ENCODE measurements at places on chromosomes 16 and 17.

- no peak overlapping the region for H3K27ac ChIP-seq
- H3K27me3 ChIP-seq, result no peaks in the 10 kb centered on the region
- H3K4me1 ChIP-seq, result no peaks in the 10 kb centered on the region
- H3K4me3 ChIP-seq, result no peak overlapping the region
- no peaks in the 10 kb centered on the region for H3K36me3 ChIP-seq
Observed at GRCh38 chr16:78869492-78869891, 731.0 kb downstream of the MAF start.

DNA sequence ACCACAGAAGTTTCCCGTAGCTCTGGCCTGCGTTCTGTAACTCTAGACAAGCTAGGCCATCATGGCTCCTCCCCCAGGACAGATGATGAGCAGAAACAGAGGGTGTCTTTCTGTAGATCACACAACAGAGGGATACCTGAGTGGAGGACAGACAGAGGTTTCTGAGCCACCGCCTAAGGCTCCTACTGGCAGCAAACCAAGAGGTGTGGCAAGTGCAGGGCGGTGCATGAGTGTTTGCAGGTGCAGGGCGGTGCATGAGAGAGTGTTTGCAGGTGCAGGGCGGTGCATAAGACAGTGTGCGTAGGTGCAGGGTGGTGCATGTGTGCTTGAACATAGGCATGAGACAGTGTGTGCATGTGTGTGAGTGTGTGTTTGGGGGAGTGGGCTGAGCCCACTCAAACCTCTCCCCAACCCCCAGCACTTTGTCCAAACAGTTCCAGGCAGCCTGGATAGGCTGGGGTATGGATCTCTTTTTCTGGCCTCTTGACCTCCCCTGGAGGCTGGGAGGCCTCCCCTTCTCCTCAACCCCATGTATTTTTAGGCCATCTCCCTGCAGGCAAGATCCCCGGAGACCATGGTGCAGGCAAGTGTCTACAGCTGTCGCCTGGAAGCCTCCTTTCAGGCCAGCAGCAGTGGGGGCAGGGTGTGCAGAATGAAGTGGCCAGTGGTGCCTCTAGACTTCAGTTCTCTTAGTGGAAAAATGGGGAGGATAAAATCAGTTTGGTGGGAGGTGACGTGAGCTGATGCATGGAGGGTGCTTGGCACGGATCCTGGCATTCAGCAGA is 53.4 kb upstream of the CBX4 start:
- no peaks in the 10 kb centered on the region for H3K4me1 ChIP-seq
- no peak overlapping the region for H3K27ac ChIP-seq
- no peaks in the 10 kb centered on the region for H3K36me3 ChIP-seq
- no peak overlapping the region for H3K4me3 ChIP-seq
- H3K27me3 ChIP-seq, result peaks cover 12% of the 10 kb centered on the region

DNA sequence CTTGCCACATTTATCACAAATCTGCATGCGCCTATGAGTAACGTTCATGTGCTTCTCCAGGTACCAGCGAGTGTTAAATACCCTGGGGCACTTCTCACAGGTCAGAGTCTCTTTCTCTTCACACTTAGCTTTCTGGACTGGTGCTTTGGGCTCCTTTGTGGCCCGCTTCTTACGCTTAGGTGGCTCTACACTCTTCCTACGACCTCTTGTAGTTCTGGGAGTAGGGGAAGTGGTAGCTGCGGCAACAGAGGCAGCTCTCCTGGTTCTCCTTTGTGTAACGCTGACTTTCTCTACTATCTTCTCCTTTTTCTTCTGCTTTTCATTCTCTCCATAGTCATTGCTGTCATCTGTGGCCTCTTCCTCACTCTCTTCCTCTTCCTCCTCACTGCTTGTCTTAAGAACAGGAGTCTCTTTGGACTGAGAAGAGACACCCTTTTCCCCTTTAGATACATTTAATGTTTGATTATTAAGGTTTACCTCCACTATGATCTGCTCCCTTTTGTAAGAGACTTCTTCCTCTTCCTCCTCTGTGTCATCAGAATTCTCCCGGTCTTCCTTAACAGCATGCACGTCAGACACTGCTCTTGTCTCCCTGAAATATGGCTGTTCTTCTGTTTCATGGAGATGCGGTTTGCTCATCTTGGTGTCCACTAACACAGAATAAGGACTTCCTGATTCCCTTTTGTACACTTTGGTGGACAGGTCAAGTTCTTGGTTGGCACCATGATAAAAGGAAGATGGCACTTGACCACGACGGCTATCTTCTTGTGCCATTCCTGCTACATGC is 45.0 kb downstream of the ZNF652 start:
- peaks cover 26% of the 10 kb centered on the region for H3K36me3 ChIP-seq
- no peak overlapping the region for H3K4me3 ChIP-seq
- H3K4me1 ChIP-seq, result peaks cover 33% of the 10 kb centered on the region
- DNase-seq, result no peak
- H3K27ac ChIP-seq, result peak overlapping the region; percentile 22

GRCh38 chr17:29115961-29116803 is 64.0 kb downstream of the MYO18A start:
- no peak overlapping the region for H3K4me3 ChIP-seq
- peak; percentile 58 for DNase-seq
- H3K27me3 ChIP-seq, result no peaks in the 10 kb centered on the region
- H3K36me3 ChIP-seq, result peaks cover 24% of the 10 kb centered on the region

GRCh38 chr16:29712809-29713208 is 33.0 kb downstream of the C16orf54 start:
- peaks cover 16% of the 10 kb centered on the region for H3K4me1 ChIP-seq
- peaks cover 3% of the 10 kb centered on the region for H3K27me3 ChIP-seq
- no peak overlapping the region for H3K27ac ChIP-seq

- H3K4me3 ChIP-seq, result peak within 1 kb of the TSS; percentile 97
- no peaks in the 10 kb centered on the region for H3K27me3 ChIP-seq
- H3K4me1 ChIP-seq, result peaks cover 51% of the 10 kb centered on the region
- H3K36me3 ChIP-seq, result peaks cover 66% of the 10 kb centered on the region
Observed at GRCh38 chr17:45221081-45222013, at the start of gene FMNL1. Gene FMNL1, plus strand, starts transcription at chr17:45221885. Its CDS starts 240 bp downstream, at chr17:45222125.

- H3K4me1 ChIP-seq, result no peaks in the 10 kb centered on the region
- peaks cover 2% of the 10 kb centered on the region for H3K27me3 ChIP-seq
- no peaks in the 10 kb centered on the region for H3K36me3 ChIP-seq
- DNase-seq, result no peak
- H3K27ac ChIP-seq, result no peak overlapping the region
Observed at GRCh38 chr16:68499006-68499405, 40.1 kb upstream of the ZFP90 start.

- H3K4me1 ChIP-seq, result peaks cover 15% of the 10 kb centered on the region
- peak; percentile 95 for DNase-seq
- peak within 1 kb of the TSS; percentile 96 for H3K27ac ChIP-seq
- no peaks in the 10 kb centered on the region for H3K27me3 ChIP-seq
- H3K36me3 ChIP-seq, result no peaks in the 10 kb centered on the region
Observed at GRCh38 chr16:234468-235305, at the start of gene FAM234A. Gene FAM234A, plus strand, starts transcription at chr16:234821. Its CDS starts 19,593 bp downstream, at chr16:254414.

- H3K27ac ChIP-seq, result peak overlapping the region; percentile 71
- H3K27me3 ChIP-seq, result no peaks in the 10 kb centered on the region
- H3K36me3 ChIP-seq, result peaks cover 9% of the 10 kb centered on the region
- no peak overlapping the region for H3K4me3 ChIP-seq
Observed at GRCh38 chr16:89295071-89295900, 77.8 kb downstream of the ZNF778 start.

GRCh38 chr17:81829858-81830257 is 3.2 kb downstream of the MCRIP1 start:
- no peak overlapping the region for H3K27ac ChIP-seq
- no peak overlapping the region for H3K4me3 ChIP-seq
- peaks cover 20% of the 10 kb centered on the region for H3K4me1 ChIP-seq
- no peaks in the 10 kb centered on the region for H3K27me3 ChIP-seq

- no peak overlapping the region for H3K27ac ChIP-seq
- H3K27me3 ChIP-seq, result peaks cover 11% of the 10 kb centered on the region
- H3K4me3 ChIP-seq, result no peak overlapping the region
Observed at GRCh38 chr17:81176666-81177065, 10.6 kb upstream of the AATK start.

DNA sequence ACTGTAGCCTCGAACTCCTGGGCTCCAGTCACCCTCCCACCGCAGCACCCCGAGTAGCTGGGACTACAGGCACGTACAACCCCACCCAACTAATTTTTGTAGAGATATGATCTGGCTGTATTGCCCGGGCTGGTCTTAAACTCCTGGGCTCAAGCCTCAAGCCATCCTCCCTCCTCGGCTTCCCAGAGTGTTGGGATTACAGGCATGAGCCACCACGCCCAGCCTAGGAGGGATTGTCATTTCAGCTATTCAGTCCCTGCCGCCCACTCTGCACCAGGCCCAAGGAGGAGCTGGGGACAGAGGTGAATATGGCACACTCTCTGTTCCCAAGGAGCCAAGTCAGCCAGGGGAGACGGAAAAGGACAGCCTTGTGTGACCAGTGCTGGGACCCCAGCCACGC is 256.2 kb downstream of the PARN start:
- H3K36me3 ChIP-seq, result no peaks in the 10 kb centered on the region
- no peak overlapping the region for H3K4me3 ChIP-seq
- no peaks in the 10 kb centered on the region for H3K27me3 ChIP-seq
- H3K27ac ChIP-seq, result no peak overlapping the region
- peaks cover 4% of the 10 kb centered on the region for H3K4me1 ChIP-seq
- no peak for DNase-seq

GRCh38 chr17:57086069-57086930 is 1.3 kb downstream of the AKAP1 start:
- no peaks in the 10 kb centered on the region for H3K36me3 ChIP-seq
- peak overlapping the region; percentile 86 for H3K27ac ChIP-seq
- DNase-seq, result peak; percentile 20
- peak overlapping the region; percentile 81 for H3K4me3 ChIP-seq
- peaks cover 44% of the 10 kb centered on the region for H3K4me1 ChIP-seq
- no peaks in the 10 kb centered on the region for H3K27me3 ChIP-seq

- H3K36me3 ChIP-seq, result no peaks in the 10 kb centered on the region
- no peak for DNase-seq
- H3K27me3 ChIP-seq, result no peaks in the 10 kb centered on the region
- H3K27ac ChIP-seq, result no peak overlapping the region
Observed at GRCh38 chr16:62201911-62202310, 165.7 kb upstream of the CDH8 start.

- H3K27me3 ChIP-seq, result no peaks in the 10 kb centered on the region
- no peaks in the 10 kb centered on the region for H3K4me1 ChIP-seq
- H3K4me3 ChIP-seq, result no peak overlapping the region
- no peak for DNase-seq
- H3K36me3 ChIP-seq, result no peaks in the 10 kb centered on the region
Observed at GRCh38 chr16:1458336-1458976, 14.1 kb upstream of the CCDC154 start.

DNA sequence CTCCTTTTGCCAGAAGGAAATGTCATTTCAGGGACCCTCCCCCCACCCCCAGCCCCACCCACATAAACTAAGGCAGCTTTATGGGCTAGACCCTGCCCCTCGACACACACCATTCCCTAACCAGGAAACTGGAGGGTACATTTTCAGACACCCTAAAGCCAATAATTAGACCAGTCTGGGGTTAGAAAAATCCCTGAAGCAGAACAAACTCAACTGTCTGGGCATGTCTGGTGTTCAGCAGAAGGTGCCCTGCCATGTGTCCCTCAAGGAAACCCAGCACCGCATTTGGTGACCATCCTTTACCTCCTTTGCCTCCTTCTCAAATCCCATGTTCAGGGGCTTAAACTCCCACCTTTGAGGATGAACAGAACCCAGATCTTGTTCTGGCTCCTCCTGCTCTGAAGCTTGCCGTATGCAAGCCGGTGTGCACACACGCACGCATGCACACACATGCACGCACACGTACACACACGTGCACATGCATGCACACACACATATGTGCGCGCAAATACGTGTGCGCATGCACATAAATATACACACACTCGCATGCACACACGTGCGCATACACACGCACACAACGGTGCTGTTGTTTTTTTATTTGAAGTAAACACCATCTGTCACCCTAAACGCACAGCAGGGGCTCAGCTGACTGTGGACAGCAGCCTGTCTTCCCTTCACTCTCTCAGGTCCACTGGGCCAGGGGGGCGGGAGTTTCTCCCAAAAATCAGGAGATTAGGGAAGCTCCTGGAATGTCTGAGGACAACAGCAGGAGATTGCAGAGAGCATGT is 156.8 kb upstream of the TNRC6C start:
- peaks cover 23% of the 10 kb centered on the region for H3K27me3 ChIP-seq
- H3K4me1 ChIP-seq, result no peaks in the 10 kb centered on the region
- no peak overlapping the region for H3K4me3 ChIP-seq
- no peak overlapping the region for H3K27ac ChIP-seq
- no peak for DNase-seq

GRCh38 chr17:45150911-45151809 is 2.9 kb downstream of the HEXIM1 start:
- H3K27ac ChIP-seq, result peak overlapping the region; percentile 82
- DNase-seq, result no peak
- H3K27me3 ChIP-seq, result no peaks in the 10 kb centered on the region
- peaks cover 44% of the 10 kb centered on the region for H3K4me1 ChIP-seq
- peaks cover 17% of the 10 kb centered on the region for H3K36me3 ChIP-seq
- H3K4me3 ChIP-seq, result peak overlapping the region; percentile 98

DNA sequence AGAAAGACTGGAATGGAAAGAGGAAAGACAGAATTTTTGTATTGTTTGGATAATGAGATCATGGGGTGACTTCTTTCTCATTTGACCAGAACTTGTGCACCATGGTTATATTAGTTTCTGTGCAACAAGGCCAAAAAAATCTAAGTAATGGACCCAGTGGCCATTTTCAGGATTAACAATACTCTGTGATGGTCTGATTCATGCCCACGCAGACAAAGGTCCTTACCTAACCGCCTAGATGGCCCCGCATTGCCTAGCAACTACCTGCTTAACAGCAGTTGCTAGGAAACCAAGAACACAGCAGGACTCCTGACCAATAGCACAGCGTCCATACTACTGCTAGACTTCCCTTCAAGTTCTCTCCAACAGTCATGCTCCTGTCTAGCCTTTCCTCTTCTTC is 22.4 kb downstream of the MIS12 start:
- peaks cover 44% of the 10 kb centered on the region for H3K36me3 ChIP-seq
- H3K27ac ChIP-seq, result no peak overlapping the region
- peaks cover 22% of the 10 kb centered on the region for H3K4me1 ChIP-seq
- DNase-seq, result no peak
- H3K27me3 ChIP-seq, result no peaks in the 10 kb centered on the region

GRCh38 chr16:73418051-73418450 is 370.1 kb upstream of the ZFHX3 start:
- H3K36me3 ChIP-seq, result no peaks in the 10 kb centered on the region
- no peak overlapping the region for H3K4me3 ChIP-seq
- no peaks in the 10 kb centered on the region for H3K4me1 ChIP-seq
- no peak for DNase-seq
- H3K27ac ChIP-seq, result no peak overlapping the region

DNA sequence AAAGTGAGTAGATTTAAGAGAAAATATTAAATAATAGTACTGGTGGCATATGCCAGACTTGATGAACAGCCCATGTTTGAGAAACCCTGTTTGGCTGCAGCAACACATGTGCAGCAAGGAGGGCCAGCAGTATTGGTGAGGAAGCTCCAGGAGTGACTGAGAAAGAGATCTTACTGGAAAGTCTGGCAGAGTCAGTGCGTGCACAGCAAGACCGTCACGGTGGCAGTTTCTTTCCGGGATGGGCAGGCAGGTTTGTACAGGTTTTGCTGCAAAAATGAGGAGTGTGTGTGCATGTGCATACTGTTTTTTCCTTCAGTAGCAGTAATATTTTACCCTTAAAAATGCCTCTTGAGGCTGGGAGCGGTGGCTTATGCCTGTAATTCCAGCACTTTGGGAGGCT is 41.4 kb downstream of the KSR1 start:
- no peak for DNase-seq
- H3K27me3 ChIP-seq, result no peaks in the 10 kb centered on the region
- H3K4me3 ChIP-seq, result no peak overlapping the region
- H3K27ac ChIP-seq, result no peak overlapping the region
- no peaks in the 10 kb centered on the region for H3K4me1 ChIP-seq

- peaks cover 58% of the 10 kb centered on the region for H3K36me3 ChIP-seq
- H3K27ac ChIP-seq, result no peak overlapping the region
- H3K4me1 ChIP-seq, result peaks cover 65% of the 10 kb centered on the region
- H3K27me3 ChIP-seq, result no peaks in the 10 kb centered on the region
Observed at GRCh38 chr16:48560692-48561091, 49.3 kb downstream of the N4BP1 start.
